ENCODE measurements at places on chromosomes 2 and 18. TPM values are rescaled to one million over a fixed set of nuclear protein-coding genes. Genes with fewer than 3 reads are reported as not detected.

Gene SFTPB
- total RNA-seq, result not detected

DNA sequence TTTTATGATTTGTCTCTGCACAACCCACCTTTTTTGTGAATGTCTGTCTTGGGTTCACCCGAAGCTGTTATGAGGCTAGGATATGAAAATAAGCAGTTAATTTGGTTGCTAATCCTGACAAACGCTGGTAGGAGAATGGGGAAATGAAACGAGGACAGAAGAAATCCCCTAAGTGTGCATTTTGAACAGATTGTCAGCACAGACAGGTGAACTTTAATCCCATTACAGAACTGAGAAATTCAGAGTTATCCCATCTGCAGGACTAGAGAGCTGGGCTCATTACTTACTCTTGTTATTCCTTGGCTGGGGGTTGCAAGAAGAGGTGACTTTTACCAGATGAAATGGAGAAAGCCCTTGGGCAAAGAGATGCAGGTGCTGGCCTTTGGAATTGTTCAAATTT is 123.3 kb upstream of the NYAP2 start:
- no peak for DNase-seq

Gene EN1
- 0.35 TPM for total RNA-seq

Gene STPG4
- not detected for total RNA-seq

Gene HOXD12
- total RNA-seq, result not detected

Data from H4 (cell line).